ENCODE measurements at places on chromosomes 3 and 15. TPM values are rescaled to one million over a fixed set of nuclear protein-coding genes. Genes with fewer than 3 reads are reported as not detected.

GOLGA6L7 gene
- total RNA-seq: not detected

DNA sequence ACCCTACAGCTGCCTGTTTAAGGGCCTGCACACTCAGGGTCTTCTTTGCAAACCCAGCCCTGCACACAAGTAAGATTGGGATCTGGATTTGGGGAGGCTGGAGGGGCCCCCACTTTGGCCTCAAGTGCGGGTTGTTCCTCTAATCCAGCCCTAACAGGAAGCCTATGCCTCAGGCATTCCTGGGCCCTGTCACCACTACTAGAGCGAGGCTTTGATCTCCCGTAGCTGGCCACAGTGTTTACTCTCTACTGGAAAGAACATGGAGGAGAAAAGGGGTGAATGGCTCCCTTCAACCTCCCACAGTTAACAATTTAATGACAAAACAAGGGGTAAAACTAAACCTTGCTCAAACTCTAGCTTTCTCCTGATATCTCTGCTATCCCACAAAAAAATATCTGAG is 48.4 kb downstream of the DZIP1L start:
- no peak overlapping the region for H3K27ac ChIP-seq
- no peak for DNase-seq
- H3K4me3 ChIP-seq: no peak overlapping the region
- H3K36me3 ChIP-seq: no peaks in the 10 kb centered on the region

DNA sequence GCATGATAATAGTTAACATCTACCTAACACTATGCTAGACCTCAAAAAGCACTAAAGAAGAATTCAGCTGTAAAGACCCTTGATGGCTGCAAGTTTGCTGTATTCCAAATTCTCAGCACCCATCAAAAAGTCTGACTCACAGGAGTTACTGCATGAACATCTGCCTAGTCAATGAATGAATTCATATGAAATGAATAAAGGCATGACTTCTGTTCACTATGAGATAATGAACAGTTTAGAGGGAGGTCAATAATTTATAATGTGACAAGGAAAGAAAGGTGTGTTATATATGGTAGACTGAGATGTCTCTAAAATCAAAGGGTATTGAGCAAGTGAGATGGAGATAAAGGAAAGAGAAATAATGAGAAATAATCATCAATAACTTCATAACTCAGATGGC is 508.2 kb upstream of the TGFBR2 start:
- H3K4me3 ChIP-seq: no peak overlapping the region
- no peaks in the 10 kb centered on the region for H3K36me3 ChIP-seq
- H3K4me1 ChIP-seq: no peaks in the 10 kb centered on the region

DNA sequence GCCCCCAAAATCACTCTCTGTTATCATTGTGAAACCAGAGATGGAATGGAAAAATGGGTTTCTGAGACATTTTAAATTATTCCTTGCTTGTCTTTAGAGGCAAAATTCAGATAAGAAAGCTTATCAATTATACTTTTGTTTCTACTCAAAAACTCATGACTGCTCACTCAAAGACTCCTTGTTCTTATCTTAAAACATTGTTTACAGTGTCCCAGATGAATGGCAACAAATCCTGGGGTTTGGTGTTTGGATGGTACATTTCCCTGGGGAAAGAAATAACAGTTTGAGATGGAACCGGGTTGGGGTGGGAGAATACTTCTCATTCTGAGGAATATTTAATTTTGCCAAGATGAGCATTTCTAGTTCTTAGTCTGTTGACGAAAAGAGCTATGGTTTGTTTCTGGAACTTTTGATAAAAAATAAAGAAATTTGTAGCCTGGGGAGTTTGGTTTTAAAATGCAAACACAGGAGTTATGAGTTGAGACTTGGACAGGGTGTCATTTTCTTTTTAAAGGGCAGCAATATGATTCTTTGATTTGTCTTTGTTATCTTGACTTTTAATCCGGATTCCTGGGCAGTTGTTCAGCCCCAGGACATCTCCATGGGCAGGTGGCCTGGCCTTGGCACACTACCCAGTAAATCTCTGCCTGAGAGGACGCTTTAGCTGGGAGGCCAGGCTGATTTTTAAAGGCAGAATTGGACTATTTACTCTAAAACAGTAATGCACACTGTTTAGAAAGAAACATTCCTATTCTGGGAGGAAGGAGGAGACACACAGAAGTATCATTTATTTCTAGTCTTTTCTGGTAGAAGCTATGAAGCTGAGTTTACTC is 32.4 kb downstream of the BTD start:
- H3K27ac ChIP-seq: peak overlapping the region; percentile 95
- no peak for DNase-seq
- no peak overlapping the region for H3K4me3 ChIP-seq

DNA sequence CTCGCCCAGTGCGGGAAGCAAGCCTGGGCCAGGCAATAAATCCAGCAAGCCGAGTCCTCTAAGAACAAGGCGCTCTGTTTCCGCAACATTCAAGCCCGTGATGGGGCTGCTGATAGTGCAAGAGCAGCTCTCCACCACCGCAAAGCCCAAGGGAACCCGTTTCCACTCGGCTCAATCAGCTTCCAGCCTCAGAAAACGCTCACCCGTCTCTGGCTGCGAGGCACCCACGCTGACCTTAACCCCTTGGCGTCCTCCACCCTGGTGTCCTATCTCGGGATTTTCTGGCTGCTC is 17.8 kb downstream of the SPATA12 start:
- peak overlapping the region; percentile 20 for H3K27ac ChIP-seq
- DNase-seq: peak; percentile 59
- H3K36me3 ChIP-seq: no peaks in the 10 kb centered on the region
- peak overlapping the region; percentile 51 for H3K4me3 ChIP-seq
- no peaks in the 10 kb centered on the region for H3K27me3 ChIP-seq
